Activated T-cell treated with anti-CD3 and anti-CD28 coated beads for 1 hour (primary cell): ENCODE measurements at places on chromosomes 6 and 20.

GRCh38 chr6:165183071-165183470, 126.3 kb downstream of the C6orf118 start:
- no peak for DNase-seq

- no peak for DNase-seq
Measured at GRCh38 chr6:134230940-134231339, 87.0 kb downstream of the SGK1 start.

- no peak for DNase-seq
Measured at GRCh38 chr20:48965189-48965910, 43.8 kb downstream of the ARFGEF2 start.

DNA sequence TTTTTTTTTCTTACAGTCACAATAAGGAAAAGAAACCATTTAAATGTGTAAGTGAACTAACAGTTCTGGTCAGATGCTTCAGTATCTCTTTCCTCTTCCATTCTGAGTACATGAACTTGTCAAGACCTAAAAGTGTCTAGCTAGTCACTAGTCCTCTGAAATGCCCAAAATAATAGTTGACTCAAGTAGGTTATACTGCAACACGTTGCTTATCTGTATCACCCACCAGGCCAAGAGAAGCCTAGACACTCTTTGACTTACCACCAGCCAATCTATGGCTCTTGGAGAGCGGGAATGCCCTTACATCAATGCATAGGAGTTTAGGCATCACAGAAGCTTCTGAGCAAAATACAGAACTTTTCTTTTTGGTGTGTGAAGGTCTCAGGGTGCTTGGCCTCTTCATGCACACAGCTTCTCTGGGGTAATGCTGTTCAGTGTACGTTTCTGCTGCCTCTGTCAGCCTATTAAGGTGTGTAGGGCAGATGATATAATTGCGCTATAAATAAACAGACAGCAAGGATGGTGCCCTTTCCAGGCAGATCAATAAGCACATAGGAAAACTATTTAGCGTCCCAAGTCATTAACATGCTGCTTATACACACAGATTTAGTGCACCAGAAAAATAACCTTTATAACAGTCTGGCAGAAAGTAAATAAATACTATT, 7.8 kb upstream of the GFOD1 start:
- DNase-seq, result no peak

DNA sequence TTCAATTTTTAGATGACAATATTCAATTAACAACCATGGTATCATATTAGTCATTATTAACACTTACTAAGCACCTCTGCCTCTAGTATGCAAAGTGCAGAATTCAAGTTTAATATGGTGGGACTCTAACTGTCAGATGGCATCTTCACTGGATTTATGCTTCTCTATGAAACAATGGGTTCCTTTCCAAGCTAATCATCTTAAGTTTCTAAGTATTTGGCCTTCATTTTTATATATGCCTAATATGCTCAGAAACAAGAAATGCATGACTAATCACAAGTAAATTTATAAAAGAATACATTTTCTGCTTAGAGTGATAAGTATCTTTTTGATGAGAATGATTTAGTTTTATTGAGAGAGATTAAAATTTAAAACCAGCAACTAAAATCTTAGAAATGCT, 144.7 kb downstream of the HIVEP2 start:
- no peak for DNase-seq

- DNase-seq, result no peak
Measured at GRCh38 chr6:139951172-139951571, 576.7 kb upstream of the CITED2 start.
